ENCODE measurements at places on chromosomes 13 and 19.
A peak's percentile ranks its signal among the peaks of the same experiment; 100 is the strongest.

- no peak for DNase-seq
Observed at GRCh38 chr13:94829837-94830365, 117.6 kb upstream of the SOX21 start.

DNA sequence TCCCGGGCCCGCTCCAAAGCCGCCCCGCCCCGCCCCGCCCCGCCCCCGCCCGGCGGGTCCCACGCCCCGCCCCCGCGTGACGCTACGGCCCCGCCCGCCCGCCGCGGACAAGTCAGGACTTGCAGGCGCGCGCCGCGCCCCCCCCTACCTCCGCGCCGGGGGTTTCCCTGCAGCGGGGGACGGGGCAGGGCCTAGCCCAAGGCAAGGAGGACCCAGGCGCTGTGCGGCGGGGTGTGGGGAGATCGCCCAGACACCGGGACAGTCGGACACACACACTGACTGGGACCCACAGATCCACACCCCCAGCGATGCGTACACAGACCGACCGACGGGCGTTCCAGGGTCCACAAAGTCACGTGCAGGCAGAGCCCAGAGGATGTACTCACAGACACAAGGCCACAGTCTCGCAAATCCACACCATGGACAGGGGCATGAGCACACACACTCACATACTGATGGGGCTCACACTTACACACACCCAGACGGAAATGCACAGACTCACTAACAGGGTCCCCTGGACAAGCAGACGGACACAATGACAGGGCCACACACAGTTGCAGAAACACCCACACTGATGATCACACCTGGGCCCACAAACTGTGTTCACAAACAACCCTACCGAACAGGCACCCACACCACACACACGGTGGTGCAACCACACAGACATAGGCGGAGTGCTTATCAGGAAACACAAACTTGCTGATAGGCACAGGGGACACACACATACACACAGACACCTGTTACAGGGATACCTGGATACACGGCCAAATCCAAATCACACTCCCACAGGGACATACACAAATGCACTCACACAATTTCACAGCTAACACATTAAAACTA lies 436 bp upstream of the BBC3 start:
- DNase-seq = peak; percentile 82

DNA sequence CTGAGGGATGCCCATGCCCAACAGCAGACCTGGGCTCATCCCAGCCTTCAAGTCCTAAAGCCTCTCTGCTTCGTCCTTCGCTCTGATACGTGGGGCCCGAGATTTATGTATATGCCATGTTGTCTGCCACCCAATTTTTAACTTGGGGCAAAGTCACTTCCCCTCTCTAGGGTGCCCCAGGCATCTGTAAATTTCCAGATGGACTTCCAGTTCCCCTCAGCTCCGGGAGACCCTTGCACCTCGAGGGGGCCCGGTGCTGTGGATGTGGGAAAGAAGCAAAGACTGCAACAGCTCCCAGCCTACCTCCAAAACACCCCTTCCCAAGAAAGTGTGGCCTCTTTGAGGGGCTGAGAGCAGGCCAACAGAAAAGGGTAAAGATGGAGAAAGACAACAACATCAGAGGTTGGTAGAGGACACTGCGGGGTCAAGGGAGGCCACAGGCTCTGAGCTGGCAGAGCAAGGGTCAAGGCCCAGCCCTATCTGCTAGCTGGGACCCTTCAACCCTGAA lies 97.4 kb downstream of the STK24 start:
- no peak for DNase-seq

DNA sequence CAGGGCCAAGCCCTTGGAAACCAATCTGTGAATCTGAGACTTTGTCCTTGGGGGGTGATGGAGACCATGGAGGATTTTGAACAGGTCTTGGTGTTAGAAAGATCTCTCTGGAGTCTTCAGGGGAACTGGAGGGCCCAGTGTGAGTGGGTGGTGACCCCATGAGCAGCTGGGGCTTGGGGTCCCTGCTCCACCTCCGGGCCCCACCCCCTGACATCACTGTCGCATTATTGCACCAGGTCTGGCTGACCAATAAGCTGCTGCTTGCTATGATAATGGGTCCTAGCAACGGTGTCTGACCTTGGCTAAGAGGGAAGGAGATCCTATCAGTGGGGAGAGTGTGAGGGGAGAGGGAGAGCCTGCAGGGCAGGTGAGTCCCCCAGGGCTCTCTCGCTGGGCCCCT lies at the start of gene IRGC:
Gene IRGC, plus strand, starts transcription at position 301 of the 400 bp plus-strand sequence. CDS start 2,483 bp downstream, outside the sequence.
- DNase-seq = no peak

Measured in head of caudate nucleus (tissue), 42 donors.